ENCODE measurements at places on chromosomes 13 and 19.

- no peak for DNase-seq
Measured at GRCh38 chr13:27274631-27275030, 4.0 kb downstream of the RASL11A start.

DNA sequence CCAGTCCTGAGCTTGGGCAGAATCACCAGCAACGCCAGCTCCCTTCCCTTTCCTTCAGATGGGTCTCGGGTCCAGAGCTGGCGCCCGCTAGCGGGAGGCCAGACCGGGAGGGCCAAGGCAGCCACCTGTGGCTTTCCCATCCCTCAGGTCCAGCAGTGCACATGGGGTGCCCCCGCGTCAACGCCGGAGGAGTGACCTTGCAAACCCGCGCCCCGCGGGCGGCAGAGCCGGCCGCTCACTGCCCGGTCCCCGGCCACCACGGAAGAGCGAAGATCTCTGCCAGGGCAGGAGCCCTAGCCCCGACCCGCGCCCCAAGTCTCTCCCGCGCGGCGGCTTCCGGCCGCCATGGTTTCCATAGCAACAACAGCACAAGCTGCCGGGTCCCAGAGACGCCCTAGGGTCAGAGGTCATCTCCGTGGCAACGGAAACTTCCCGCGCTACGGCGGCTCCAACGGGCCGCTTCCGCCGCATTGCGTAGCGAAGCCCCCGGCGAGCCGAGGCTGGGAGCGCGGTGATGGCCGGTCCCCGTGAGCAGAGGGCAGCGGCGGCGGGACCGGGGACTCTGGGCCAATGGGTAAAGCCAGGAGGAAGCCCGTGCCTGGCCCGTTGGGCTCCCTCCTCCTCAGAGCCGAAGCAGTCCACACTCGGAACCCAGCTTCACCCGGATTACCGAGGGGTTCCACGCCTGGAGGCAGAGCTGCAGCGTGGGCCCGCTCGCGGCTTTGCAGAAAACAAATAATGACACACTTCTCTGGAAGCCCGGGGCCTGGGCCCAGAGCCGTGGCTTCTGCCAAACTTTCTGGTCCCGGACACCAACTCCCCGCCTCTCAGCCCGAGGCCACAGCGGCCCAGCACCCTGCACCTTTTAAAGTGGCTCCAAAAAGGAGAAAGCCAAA lies 7.4 kb downstream of the FGF14 start:
- DNase-seq = peak; percentile 88

DNA sequence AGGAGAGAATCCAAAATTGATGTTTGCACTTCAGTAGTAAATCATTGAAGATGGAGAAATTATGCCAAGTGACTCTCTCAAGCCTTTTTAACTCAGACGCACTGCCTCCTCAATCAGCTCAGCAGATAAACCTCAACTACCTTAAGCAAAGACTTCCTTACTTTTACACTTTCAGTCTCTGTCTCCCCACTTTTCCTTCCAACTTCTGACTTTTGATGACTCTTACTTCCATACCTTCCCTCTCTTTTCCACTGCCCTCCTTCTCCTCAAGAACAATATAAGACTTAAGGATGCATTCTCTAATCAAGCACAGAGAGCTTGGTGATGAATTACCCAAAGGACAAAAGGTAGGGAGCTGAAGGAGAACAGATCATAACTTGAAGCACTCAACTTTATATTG lies 4.8 kb upstream of the DACH1 start:
- DNase-seq = no peak

DNA sequence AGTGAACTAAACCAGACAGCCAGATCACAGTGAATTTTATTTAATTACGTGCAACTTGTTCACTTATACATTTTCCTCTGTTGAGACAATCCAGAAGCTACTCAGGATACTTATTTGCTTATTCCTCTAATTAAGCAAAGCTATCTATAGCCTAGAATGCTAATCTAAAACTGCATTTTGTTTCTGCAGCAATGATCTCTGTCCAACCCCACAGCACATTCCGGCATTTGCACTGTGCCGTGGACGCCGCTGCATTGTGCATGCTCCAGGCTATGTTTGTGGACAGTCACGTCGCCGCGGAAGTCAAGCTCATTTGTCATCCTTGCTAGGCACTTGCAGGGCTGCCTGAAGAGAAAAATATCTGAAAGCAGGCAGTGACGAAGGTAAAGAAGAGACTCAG lies 406.9 kb downstream of the RFC3 start:
- DNase-seq = no peak

- no peak for DNase-seq
Measured at GRCh38 chr13:53357582-53357981, 329.0 kb downstream of the OLFM4 start.

- DNase-seq = peak; percentile 8
Measured at GRCh38 chr13:34349091-34349722, 531.3 kb downstream of the RFC3 start.

- DNase-seq = no peak
Measured at GRCh38 chr13:33135097-33135496, 118.9 kb downstream of the KL start.

GRCh38 chr19:50486823-50487515 lies 10.3 kb upstream of the GARIN5A start:
- no peak for DNase-seq

GRCh38 chr13:71219698-71220415 lies 647.1 kb downstream of the DACH1 start:
- DNase-seq = no peak

DNA sequence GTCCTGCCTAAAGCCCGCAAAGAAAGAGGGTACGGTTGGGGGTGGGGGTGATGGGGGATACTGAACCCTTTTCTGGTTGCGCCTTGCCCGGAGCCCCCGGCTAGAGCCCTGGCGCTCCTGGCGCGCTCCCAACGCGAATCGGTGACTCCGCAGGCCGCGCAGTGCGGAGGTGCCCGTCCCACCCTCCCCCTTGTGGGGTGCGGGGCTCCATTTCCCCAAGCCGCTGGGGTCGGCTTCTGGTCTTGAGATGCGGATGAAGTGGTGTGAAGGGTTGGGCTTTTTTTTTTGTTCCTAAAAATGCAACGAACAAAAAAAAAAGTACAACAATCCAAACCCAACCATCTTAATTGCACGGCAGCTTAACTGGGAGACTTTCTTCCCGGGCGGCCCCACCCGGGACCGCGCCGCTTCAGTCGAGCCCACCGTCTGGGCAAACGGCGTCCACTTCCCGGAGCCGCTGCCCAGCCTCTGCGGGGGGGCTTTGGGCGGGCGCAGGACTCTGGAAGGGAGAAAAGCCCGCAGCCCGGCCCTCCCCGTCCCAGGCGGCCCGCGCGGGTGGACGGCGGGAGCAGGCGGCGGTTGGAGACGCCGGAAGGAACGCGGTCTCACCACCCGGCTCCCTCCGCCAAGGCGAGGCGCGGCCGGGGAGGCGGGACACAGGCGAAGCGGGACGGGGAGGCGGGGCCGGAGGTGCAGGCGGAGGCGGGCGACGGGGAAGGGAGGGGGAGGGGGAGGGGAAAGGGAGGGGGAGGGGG lies 504 bp upstream of the TRIM13 start:
- peak; percentile 97 for DNase-seq

GRCh38 chr13:100438059-100438788 lies 150.4 kb downstream of the GGACT start:
- no peak for DNase-seq

- no peak for DNase-seq
Measured at GRCh38 chr19:38978326-38978689, 2.8 kb upstream of the FBXO17 start.

DNA sequence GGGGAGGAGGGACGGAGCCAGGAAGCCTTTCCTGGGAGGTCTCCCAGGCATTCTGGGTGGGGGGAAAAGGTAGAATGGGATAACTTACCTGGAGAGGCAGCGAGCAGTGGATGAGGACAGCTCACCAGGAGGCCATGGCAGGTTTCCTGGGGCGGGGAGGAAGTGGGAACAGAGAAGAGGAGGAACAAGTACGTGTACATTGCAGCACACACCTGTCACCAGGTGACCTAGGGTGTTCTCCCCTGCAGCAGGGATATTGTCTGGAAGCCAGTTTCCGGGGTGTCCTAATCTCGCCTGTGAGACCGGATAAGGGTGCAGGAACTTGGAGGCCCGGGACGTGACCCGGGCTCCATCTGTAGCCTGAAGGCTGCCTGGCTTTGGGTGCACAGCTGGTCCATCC lies at the start of gene FUT3:
Gene FUT3 (minus strand): TSS at position 148 of the 400 bp plus-strand sequence.
- no peak for DNase-seq

DNA sequence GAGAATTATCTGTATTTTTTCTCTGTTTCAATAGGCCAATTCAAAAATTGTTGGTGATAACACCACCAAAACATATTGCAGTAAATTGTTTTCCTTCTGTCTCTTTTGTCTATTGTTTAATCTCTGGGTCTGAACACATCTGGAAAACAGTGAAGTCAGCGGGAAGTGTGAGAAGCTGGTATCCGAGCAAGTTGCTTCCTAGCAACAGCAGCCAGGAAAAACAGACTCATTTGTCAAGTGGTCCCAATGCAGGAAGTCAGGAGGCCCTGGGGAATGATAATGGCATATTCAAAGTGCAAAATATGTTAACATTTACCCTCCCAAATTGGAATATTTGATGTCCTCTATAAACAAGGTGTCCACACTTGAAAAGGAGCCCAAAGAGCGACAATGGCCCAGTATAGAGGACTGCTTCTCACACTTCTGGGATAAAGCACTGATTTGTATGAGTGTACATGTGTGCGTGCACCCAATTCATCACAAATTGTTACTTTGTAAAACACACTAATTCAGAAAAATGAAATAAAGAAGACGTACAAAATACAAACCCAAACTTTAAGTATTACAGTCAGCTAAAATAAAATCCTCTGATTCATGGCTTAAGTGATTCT lies 515.0 kb downstream of the TBC1D4 start:
- DNase-seq = no peak

DNA sequence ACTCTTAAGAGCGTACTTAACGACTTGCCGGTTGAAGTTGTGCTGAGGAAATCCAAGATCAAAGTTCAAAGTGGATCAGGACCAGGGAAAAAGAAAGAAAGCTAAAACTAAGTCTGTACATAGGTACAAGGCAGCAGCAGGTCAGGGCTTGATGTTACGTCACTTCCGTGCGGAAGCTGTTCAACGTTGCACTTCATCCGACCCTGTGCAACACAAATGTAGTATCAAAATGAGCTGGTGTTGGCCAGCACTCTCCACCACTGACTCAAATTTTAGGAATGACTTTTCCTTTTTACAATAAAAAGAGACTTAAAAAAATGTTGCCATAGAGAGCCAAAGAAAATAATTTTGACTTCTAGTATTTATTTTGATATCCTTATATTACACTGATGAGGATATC lies 1315.4 kb downstream of the EFNB2 start:
- DNase-seq = no peak

DNA sequence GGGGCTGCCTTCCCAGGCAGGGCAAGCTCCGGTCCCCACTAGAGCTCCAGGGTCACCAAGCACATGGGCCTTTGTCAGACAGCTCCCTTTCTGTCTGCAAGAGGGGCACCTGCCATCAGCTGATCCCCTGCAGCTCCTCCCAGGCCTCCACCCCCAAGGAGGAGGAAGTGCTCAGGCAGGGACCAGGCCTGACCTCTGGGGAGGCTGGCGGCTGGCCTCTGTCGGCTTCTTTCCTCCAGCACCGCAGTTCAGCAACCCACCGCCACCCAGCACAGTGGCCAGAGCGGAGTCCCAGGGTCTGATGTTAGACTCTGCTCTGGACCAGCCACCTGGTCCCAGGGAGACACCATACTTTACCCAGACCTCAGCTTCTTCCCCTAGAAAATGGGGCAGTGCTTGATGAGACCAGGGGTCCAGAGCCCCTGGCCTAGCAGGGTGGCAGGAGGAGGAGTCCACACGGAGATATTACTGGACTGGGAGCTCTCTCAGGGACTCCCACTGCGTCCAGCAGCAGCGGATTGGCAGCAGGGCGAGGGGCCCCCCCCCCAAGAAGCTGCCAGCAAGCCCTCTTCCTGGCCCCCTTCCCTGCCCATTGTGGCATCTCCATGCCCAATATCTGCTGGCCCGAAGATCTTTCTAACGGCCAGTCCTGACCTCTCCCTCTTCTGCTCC lies 24.1 kb downstream of the NKPD1 start:
- DNase-seq = no peak

- DNase-seq = no peak
Measured at GRCh38 chr13:98819382-98820010, 67.0 kb upstream of the SLC15A1 start.

- DNase-seq = no peak
Measured at GRCh38 chr13:72368031-72368430, 359.4 kb downstream of the MZT1 start.

- DNase-seq = no peak
Measured at GRCh38 chr13:99471221-99472121, 29.8 kb upstream of the TM9SF2 start.

GRCh38 chr19:40283414-40284250 lies 1.5 kb downstream of the AKT2 start:
- no peak for DNase-seq

- no peak for DNase-seq
Measured at GRCh38 chr13:108657519-108657918, 28.1 kb downstream of the MYO16 start.

DNA sequence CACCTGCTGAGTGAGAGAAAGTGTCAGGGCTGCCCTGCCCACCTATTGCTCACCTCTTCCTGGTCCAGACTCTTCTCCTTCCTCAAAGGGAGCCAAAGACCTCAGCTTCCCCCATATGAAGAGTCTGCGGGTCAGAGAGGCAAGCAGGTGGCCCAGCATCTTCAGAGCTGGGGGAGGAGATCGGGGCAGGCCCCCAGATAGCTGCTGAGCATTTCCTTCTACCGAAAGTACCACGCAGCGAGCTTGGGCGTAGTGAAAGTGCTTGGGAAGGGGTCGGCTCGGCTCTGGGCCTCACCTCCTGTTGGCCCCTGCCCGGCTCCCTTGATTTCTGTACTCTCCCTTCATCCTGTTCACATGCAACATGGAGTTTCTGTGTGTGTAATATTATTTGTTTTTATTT lies 12.2 kb upstream of the ZNF536 start:
- no peak for DNase-seq

GRCh38 chr13:76189882-76190519 lies 553.9 kb downstream of the LMO7 start:
- no peak for DNase-seq

- no peak for DNase-seq
Measured at GRCh38 chr13:42603571-42603970, 29.6 kb downstream of the TNFSF11 start.

- no peak for DNase-seq
Measured at GRCh38 chr19:54104998-54105715, 2.5 kb downstream of the NDUFA3 start.

GRCh38 chr19:50514346-50515167 lies 844 bp upstream of the ASPDH start:
- DNase-seq = peak; percentile 56

GRCh38 chr19:51333836-51334460 lies 8.0 kb downstream of the VSIG10L start:
- DNase-seq = no peak

GRCh38 chr13:98445340-98446233 lies 131.3 kb downstream of the STK24 start:
- peak; percentile 41 for DNase-seq

DNA sequence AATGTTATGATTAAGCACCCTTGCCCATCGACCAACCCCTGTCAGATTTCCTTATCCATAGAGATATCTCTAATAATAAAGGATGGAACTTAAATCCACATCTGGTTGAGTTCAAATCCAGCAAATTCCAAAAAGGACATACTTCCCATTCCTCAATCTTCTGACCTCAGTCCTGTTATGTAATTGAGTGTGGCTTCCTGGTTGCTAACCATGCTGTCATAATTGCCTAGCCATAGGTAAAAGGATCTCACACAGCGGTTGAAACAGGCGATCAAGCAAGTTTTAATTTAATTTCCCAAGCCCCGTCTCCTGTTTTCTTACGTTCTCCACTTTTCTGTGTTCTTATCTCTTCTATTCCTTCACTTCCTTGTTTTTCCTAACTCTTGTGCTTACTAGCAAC lies 550.3 kb downstream of the GPC6 start:
- no peak for DNase-seq

- DNase-seq = no peak
Measured at GRCh38 chr19:5129691-5130090, 160.8 kb downstream of the KDM4B start.
